NCI-H1092 treated with DMSO at 0.1 percent for 48 hours (cell line): ENCODE measurements at places on chromosomes 4 and X.
A peak's percentile ranks its signal among the peaks of the same experiment; 100 is the strongest.

DNA sequence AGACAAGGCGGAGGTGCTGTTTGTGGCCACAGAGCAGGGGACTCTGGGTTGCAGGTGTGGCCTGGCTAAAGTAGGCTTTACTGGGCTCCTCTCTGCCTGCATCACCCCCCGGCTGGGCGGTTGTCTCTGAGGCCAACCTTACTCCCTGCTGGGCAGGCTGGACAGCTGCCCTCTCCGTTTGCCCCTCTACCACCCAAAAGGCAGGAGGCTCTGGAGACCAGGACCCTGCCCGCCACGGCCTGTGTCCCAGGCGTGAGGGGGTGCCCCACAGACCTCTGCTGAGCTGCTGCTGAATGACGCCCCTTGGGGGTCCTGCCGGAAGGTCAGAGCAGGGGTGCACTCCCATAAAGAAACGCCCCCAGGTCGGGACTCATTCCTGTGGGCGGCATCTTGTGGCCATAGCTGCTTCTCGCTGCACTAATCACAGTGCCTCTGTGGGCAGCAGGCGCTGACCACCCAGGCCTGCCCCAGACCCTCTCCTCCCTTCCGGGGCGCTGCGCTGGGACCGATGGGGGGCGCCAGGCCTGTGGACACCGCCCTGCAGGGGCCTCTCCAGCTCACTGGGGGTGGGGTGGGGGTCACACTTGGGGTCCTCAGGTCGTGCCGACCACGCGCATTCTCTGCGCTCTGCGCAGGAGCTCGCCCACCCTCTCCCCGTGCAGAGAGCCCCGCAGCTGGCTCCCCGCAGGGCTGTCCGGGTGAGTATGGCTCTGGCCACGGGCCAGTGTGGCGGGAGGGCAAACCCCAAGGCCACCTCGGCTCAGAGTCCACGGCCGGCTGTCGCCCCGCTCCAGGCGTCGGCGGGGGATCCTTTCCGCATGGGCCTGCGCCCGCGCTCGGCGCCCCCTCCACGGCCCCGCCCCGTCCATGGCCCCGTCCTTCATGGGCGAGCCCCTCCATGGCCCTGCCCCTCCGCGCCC is 920 bp downstream of the HTT-AS start:
- no peak for DNase-seq

DNA sequence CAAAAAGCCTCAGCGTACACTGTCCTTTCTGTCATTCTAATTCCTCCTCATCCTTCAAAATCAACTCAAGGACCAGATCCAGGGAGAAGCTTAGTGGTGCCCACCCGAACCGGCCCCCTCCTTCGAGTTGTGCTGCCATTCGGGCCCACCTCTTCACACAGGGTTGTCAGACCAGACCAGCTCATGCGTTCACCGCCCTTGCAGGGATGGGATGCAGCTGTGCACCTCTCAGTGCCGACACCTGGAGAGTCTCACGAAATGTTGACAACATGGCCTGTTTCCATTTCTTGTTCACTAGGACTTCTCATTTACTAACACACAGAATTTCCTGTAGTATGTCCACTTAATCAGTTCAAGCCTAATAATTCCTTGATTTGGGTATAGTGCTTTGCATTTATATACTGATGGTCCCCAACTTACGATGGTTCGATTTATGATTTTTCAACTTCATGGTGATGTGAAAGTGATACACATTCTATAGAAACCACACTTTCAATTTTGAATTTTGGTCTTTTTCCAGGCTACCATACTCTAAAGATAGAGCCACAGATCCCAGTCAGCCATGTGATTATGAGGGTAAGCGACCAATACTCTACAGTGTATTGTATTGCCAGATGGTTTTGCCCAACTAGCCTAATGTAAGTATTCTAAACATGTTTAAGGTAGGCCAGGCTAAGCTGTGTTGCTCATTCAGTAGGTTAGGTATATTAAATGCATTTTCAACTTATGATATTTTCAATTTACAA is 23.3 kb downstream of the PKD2 start:
- DNase-seq = no peak

DNA sequence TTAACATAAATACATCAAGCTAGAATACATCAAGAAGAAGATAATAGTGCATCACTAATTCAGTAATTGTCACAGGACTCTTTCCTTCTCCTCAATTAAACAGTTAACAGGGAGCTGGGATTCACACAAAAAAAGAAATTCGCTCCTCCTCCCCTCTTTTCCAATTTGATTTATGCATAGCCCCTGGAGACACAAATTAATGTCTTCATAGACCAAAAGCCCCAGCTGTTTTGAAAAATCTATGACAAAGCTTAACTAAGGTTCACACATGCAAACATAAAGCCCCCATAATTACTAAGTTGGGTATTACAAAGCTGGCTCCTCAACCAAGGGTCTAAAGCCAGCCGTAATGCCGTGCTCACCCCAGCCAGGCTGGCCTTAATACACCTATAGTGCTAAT is 61.2 kb downstream of the ENOX2 start:
- DNase-seq = no peak

DNA sequence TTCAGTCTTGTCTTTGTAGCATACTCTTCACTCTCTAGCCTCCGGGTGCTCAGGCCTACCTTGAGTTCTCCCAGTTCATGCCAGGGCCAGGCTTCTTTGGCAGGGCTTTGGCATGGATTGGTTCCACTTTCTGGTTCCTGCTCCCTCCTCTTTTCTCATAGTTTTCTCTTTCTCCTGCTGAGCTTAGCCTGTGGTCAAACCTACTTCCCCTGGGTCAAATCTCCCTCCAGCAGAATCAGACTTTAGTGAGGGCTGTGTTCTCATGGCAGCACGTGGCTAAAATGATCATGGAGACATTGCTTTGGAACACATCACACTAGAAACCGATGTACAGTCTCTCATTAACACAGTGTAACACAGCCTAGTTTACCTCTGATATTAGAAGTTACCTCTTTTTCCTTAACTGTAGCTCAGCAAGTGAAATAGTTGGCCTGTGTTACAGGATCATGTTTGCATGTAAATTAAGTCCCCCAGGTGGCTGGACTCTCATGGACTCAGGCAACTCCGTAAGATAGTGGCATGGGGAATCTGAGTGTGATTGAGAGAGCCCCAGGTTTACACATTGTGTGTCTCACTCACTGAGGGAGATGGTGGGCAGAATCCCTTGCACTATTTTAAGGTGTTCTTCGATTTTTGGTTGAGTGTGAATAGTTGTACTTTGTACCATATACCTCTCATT is 13.3 kb downstream of the RAB9A start:
- no peak for DNase-seq

- no peak for DNase-seq
These were observed 13.0 kb downstream of the IL13RA1 start for GRCh38 chrX:118740276-118740889.

DNA sequence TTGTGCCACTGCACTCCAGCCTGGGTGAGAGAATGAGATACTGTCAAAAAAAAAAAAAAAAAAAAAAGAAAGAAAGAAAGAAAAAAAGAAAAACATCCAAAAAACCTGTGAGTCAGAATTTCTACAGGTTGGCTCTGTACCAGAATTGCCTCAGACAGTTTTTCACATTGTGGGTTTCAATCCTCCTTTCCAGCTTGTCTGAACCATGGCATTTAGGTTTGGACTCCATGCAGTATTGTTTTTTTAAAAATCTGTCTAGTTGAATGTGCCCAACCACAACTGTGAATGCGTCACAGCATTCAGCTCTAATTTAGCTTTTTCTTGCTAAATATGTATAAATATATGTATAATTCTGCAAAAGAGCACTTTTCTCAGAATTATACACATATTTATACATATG is 31.4 kb upstream of the ARSH start:
- DNase-seq = no peak

GRCh38 chrX:111868726-111869638 is 7.0 kb upstream of the TRPC5OS start:
- no peak for DNase-seq

DNA sequence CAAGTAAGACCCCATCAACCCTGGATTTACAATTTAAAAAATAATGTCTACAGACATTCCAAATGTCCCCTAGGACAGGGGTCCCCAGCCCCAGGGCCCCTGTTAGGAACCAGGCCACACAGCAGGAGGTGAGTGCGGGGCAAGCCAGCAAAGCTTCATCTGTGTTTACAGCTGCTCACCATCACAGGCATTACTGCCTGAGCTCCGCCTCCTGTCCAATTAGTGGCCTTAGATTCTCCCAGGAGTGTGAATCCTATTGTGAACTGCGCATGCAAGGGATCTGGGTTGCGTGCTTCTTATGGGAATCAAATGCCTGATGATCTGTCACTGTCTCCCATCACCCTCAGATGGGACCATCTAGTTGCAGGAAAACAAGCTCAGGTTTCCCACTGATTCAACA is 146.1 kb downstream of the ATP10D start:
- DNase-seq = no peak

DNA sequence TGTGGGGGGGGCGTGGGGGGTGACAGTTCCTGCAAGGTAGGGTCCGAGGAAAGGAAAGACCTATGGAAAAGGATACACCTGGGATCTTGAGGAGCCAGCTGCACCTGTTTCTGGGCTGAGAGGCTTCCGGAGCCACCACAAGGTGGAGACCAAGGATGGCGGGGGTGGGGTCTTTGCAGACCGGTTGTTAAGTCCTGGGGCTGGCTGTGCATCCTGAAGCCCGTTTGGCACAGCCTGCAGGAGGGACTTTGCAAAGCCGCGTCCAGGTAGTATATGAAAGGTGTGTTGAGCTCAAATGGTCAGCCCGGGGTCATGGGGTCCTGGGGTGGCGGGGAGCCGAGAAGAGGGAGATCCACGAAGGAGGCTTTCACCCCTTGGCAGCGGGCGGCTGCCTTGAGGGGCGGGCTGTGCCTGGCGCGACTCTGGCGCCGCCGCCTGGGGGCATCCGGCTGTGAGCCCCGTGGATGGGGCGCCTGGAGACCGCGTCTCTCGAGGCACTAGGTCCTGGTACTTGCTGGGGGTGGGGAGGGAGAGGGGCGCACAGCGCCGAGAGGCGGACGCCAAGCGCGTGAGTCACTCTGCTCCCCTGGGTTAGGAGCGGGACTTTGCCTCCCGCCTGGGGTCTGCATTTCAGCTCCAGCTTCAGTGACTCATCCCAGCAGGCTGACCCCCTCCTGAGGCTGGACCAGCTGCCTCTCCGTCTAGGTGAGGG is 58.2 kb upstream of the DYNLT3 start:
- DNase-seq = peak; percentile 29

- DNase-seq = no peak
These were observed 32.2 kb downstream of the FNIP2 start for GRCh38 chr4:158801066-158801465.

DNA sequence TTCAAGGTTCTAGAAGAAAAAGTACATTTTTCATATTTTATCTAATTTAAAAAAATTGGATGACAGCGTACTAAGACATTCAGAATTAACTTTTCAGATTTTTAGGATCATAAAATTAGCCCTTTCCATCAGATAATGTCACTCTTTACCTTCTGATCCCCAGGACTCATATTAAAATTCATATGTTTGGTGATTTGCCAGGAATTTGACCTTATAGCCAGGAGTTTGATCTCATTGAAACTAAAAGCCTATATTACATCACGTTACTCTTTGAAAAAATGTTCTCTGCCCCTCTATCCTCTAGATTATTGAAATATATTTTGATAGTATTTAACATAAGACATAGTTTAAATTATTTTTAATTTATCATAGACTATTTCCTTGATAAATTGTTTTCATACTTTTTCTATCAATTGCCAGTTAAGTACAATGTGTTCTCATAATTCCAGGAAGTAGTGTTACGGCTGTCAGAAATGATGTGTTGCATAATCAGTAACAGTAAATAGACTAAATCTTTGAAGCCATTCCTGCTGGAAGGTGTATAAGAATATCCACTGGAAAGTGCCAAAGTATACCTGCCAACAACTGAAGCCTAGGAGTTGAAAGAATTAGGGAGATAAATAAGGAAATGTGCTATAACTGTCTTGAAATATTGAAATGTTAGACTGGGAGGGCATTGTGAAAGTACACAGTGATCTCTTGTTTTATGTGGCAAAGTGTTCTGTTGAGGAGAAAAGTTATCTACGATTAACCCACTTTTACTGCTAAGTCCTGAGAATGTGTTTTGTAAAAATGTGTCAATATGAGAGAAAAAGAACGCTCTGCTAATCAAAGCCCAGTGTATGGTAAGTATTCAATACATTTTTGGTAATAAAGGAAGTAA is 32.9 kb upstream of the PDGFC start:
- no peak for DNase-seq

DNA sequence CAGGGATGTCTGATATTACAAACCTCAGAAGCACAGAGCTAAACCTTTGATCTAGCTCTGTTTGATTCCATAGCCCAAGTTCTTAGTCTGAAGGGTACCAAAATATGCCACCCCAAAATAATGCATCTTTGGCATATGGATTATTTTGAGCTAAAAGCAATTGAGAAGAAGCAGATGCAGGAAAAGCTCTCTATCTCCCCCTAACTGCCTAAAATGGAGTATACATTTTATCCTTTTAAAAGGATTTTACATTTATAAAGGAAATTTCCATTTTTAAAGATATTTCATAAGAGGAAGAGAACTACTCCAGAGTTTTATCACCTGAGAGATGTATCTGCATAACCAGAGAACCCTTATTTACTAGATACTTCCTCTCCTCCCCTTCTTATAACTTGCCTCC is 158.7 kb downstream of the ZNF674 start:
- no peak for DNase-seq

DNA sequence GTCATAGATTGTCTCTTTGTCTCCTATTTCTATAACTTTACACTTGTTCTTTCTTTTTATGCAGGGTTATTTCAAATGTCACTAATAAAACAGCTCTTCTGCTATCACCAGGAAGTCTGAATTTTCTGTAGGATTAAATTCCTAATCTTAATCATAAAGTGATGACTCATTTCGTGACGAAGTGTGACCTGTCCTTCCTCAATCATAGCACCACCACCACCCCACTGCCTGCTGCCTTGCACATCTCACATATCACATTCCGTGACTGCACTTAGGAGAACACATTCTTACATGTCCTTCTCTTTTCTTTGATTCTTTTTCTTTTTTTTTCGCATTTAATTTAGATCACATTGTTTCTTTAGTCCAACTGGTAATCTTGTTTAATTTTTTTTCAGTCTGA is 57.7 kb upstream of the UGT2B7 start:
- no peak for DNase-seq

DNA sequence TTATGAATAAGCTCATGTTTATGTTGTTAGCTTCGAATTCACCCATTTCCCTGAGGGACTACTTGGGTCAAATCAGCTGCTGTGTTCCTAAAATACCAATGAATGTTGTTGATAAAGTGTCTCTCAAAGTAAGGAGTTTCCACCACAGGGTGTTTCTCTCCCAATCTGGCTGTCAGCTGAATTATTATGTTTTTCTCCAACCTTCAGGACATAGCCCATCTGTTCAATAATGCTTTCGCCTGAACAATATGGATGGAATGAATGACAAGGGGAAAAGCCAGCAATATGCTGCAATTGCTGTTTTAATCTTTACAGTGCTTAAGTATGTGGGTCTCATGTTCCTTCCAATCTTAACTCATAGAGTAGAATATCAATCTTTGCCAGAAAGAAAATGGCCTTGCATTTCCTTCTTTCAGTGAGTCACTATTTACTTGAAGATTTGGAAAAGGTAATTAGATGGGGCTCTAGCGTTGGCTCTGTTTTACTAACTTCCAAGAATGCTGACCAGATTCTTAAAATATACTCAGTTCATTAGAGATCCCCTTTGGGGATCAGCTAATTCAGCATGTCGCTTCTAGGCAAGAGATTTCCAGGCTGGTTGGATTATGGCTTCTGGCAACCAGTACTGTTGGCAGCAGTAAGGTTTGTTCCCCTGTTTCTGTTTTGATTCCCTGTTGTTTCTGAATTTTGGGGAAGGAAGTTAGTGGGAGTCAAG is 410.5 kb downstream of the PPP3CA start:
- no peak for DNase-seq
